ENCODE measurements at places on chromosomes 4 and X. TPM values are rescaled to one million over a fixed set of nuclear protein-coding genes. Genes with fewer than 3 reads are reported as not detected.

GRCh38 chrX:53288189-53288588 is 6.8 kb upstream of the IQSEC2 start:
- peaks cover 14% of the 10 kb centered on the region for H3K27me3 ChIP-seq
- H3K36me3 ChIP-seq: no peaks in the 10 kb centered on the region
- H3K4me1 ChIP-seq: peaks cover 17% of the 10 kb centered on the region
- DNase-seq: peak; percentile 3
- H3K27ac ChIP-seq: peak overlapping the region; percentile 93
- peak overlapping the region; percentile 84 for H3K4me3 ChIP-seq

DNA sequence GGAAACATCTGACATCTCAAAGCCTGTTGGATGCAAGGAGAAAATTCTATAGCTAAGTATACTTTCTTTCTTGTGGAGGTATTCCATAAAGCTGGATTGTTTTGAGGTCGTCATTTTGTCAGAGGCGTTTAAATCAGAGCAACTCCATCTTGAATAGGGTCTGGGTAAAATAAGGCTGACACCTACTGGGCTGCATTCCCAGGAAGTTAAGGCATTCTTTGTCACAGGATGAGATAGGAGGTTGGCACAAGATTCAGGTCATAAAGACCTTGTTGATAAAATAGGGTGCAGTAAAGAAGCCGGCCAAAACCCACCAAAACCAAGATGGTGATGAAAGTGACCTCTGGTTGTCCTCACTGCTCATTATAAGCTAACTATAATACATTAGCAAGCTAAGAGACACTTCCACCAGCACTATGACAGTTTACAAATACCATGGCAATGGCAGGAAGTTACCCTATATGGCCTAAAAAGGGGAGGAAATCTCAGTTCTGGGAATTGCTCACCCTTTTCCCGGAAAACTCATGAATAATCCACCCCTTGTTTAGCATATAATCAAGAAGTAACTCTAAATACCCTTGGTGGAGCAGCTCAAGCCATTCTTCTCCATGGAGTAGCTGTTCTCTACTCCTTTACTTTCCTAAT is 11.9 kb downstream of the HSD17B13 start:
- no peaks in the 10 kb centered on the region for H3K36me3 ChIP-seq
- H3K27ac ChIP-seq: no peak overlapping the region
- peaks cover 12% of the 10 kb centered on the region for H3K4me1 ChIP-seq

FREM3 gene
- not detected for total RNA-seq

DNA sequence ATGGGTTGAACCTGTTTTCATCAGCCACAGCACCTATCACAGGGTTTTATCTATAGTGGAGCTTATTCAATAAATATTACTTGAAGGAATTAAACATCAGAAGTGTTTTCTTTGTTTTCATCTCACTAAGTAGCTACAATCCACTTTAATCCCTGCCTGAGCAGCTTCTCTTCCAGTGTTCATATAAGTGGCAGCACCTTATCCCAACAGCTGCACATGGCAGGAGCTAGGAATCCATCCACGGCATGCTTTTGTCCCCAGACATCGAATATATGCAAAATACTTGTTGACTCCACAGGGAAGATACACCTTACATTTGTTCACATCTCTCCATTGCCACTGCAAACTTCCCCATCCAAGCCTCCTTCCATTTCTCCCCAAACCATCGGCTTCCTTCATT is 549.8 kb upstream of the FAM241A start:
- DNase-seq: no peak
- no peak overlapping the region for H3K27ac ChIP-seq
- no peaks in the 10 kb centered on the region for H3K27me3 ChIP-seq
